Fibroblast of pulmonary artery (primary cell): ENCODE measurements at places on chromosomes 3 and 15.

- DNase-seq = no peak
Observed at GRCh38 chr3:187022403-187023029, 92.2 kb downstream of the ST6GAL1 start.

DNA sequence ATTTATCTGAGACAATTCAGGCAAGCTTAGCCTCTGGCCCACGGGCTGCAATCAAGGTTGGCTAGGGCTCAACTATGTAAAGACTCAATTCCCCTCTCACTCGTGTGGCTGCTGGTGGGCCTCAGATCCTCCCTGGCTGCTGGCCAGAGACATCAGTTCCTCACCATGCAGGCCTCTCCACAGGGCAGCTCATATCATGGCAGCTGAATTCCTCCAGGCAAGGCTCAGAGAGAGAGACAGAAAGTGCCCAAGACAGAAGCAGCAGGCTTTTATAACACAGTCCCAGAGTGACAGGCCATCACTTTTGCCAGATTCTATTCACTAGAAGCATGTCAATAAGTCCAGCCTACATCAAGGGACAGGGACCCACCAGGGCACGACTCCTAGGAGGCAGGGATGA, 63.2 kb downstream of the XXYLT1 start:
- peak; percentile 52 for DNase-seq

DNA sequence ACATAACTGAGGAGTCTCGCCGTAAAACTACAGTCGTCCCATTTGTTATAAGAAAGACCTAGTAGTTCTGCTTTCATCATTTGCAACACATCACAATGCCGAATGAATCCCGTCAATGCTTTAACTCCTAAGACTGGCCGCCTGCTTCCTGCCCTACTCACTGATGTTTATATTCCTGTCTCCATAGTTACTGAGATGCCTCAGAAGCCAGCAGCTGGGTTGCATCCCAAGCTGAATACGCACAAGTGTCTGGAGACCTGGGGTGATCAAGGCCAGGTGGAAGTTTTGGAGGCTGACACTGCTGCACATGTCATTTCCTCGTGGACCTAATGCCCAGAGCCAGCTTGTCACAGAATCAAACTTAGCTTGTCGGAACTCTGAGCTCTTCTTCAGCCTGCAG, 95.2 kb upstream of the UBE2E1 start:
- peak; percentile 96 for DNase-seq

GRCh38 chr15:65862682-65863081, 6.6 kb upstream of the RAB11A start:
- DNase-seq = peak; percentile 74

- no peak for DNase-seq
Observed at GRCh38 chr15:26298659-26299170, 435.6 kb upstream of the ATP10A start.

- no peak for DNase-seq
Observed at GRCh38 chr3:43221076-43221475, 65.3 kb upstream of the SNRK start.

DNA sequence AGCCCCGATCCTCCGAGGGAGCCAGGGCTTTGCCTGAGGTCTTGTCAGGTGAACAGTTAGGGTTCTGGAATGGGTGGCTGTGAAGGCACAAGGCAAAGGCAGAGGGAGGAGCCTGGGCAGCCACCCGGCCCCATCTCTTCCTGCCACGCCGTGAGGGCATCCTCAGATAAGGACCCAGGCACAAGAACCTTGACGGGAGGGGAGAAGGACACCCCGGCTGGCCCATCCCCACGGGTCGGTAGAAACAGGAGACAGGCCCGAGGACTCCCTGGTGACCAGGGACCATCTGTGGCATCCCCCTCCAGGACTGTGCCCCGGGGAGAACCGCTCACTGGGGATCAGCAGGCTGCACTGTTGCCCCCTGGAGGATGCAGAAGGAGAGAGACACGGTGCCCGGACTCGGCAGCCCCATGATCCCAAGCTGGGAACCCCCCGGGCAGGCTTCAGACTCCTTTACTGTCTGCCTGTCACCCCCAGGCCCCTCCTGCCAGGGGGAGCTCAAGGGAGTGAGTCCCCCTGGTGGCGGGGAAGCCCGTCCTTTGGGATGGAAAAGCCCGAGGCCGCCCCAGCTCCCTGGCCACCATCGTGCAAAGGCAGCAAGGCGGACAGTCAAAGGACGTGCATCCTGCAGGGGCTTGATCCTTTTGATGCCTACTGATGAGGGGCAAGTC, 12.3 kb upstream of the PCSK6 start:
- DNase-seq = peak; percentile 33

DNA sequence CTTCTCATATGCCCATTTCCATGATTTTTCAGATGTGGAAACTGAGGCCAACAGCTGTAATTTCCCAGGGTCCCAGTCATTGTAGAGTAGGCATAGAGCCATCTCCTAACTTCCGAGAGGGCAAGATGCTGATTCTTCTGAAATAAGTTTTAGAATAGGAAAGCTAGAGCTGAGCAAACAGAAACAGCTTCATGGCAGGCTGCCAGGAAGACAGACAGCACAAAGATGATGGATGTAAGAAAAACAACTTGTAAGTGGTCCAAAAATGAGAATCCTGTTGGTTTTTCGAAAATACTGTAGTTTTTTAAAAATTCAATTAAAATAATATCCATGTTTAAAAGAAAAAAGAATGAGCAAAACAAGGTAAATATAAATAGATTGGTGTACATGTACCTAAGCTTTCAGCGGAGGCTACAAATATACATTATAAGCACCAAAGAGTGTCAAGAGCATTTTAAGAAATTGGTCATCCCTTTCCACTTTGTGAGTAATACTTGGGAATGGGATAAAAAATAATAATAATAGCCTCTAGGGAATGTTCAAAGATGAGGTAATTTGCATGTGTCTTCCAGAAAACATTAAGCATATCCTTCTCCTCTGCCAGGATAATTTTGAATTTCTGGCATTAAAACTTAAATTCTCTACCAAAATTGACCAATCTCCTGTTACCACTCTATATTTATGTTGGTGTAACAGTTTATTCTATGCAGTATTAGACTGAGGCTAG, 406.6 kb downstream of the MECOM start:
- no peak for DNase-seq

GRCh38 chr15:35505809-35506208, 40.2 kb downstream of the DPH6 start:
- DNase-seq = no peak

DNA sequence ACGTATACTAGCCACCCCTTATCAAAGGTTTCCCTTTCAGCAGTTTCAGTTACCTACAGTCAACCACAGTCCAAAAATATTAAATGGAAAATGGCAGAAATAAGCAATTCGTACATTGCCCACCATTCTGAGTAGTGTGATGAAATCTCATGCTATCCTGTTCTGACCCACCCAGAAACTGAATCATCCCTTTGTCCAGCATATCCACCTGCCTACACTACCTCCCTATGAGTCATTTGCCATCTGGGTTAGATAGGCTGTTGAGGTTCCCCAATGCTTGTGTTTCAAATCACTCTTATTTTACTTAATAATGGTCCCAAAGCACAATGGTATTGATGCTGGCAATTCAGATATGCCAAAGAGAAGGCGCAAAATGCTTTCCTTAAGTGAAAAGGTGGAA, 15.3 kb upstream of the PHC3 start:
- DNase-seq = no peak

DNA sequence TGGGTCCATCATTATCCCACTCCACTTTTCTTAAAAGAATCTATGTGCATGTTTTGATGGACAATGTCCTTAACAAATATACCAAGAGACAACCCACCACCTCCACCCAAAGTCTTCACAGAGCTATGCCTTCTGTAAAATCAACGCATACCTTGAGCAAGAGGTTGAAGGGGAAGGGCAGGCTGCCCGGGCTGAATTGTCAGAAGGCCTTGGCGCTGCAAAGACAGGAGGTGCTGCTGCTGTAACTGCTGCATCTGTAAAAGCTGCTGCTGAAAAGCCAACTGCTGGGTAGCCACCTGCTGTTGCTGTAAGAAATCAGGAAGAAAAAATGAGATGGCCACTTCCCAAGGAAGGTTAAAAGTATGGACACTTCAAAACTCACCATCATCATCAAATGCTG, 536.7 kb downstream of the FOXP1 start:
- DNase-seq = no peak

DNA sequence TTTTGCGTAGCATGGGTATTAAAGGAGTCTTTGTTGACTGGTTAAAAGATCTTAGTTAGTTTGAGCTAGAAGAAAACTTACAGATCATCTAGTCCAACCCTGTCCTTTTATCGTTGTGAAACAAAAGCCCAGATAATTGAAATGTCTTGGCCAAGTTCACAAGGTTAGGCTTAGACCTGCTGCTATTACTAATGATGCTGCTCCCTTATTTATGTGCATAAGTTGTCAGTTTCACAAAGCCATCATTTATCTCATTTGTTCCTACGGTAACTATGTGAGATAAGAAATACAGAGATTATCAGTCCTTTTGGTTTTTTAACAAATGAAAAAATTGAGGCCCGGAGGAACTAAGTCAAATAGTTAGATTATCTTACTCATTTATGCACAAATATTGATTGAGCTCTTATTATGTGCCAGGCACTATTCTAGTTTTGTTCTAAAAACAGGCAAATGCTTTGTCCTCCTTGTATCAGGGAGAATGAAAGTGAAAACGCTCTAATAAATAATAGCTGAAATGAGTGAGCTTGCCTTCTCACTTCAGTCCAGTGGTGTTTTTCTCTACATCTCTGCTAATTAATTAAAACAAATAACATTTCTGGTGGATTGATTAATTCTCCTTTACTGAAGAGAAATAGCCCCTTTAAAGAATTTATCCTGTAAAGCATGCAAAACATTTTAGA, 49.1 kb upstream of the TPRG1 start:
- DNase-seq = no peak

GRCh38 chr3:27224197-27224596, 145.0 kb downstream of the NEK10 start:
- DNase-seq = peak; percentile 15

DNA sequence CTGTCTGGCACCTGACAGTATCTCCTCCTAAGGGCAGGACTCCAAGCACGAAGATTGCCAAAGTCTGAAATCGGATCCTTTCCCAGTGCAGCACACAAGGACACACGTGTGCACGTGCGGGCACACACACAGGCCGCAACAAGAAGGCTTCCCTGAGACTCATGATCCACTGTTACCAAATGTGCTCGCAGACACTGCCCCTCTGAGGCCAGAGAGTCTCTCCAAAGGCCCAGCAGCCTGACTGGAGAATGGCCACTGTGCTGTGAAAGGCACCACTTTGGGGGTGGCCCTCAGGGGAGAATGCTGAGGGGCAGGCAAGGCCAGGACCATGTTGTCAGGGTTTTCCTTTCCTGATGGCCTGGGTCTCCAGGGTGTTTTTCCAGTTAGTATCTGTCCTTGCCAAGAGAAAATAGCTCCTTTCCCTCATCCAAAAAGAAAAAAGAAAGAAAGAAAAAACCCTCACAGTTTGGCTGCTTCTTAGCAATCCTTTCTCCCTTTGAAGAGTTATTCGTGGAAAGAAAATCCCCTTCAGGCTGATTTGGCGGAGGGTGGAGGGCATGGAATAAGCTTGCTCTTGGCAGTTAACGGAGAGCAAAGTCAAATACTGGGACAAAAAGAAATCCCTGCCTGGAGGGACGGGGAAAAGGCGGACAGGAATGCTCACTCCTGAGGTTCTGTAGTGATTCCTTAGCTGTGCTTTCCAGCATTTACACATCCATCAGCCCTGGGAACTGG, 112.2 kb upstream of the ETV5 start:
- DNase-seq = no peak

DNA sequence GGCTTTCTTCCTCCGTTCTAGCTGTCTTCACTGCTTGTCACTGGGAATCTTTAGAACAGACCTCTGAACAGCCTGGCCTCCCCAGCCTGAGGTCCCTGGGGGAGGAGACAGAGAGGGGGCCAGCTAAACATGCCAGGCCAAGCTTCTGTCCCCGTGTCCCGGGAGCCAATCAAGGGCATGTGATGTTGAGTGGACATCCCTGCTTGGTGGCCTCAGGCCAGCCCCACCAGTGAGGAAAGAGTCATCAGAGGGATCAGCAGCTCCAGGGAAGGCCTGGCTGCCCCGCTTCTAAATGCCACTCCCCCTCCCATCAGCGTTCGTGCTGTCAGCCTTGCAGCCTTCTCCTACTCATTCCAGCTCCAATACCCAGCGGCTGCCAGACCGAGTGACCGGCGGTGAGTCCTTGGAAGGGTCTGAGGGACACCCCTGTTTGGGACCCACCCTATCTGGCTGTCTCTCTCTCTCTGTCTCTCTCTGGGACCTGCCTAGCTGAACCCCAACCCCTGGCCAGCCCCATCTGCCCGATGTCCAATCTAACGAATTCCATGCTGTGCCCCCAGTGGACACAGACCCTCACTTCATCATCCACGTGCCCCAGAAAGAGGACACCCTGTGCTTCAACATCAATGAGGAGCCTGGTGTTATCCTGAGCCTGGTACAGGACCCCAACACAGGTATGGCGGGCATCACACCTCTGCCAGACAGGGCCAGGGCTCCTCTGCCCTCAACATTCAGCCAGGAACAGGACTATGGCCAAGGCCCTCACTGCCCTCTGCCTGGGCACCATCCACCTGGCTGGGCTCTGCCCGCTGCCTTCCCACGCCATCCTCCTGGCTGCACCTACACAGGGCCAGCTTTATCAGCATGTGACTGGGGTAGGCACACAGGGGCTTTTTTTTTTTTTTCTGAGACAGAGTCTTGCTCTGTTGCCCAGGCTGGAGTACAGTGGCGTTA, 6.6 kb upstream of the ITIH3 start:
- DNase-seq = no peak

DNA sequence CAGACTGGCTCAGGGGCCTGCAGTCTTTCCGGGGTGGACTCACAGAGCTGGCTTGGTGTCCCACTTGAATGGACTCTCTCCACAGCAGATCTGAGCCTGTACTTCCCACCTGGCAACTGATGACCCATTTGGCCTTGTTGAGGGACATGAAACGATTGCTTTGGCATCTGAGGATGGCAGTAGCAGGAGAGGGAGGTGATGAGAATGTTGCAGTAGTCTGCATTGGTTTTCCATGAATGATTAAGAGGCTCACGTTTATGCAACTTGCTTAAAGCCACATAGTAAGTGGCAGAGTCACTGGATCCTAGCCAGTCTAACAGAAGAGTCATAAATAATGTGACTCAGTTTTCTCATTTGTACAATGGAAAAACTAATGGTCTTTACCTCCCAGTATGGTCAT, 21.9 kb downstream of the IL20RB start:
- DNase-seq = peak; percentile 18

DNA sequence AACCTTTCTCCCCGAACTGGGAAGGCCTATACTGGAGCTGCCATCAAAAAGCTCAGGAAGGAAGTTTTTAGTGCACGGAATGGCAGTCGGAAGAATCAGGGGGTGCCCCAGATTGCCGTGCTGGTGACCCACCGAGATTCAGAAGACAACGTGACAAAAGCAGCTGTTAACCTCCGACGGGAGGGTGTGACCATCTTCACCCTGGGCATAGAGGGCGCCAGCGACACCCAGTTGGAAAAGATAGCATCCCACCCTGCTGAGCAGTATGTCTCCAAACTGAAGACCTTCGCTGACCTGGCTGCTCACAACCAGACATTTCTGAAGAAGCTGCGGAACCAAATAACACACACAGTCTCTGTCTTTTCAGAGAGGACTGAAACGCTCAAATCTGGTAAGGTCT, 48.2 kb downstream of the COL6A6 start:
- no peak for DNase-seq

- no peak for DNase-seq
Observed at GRCh38 chr15:67887776-67888175, 47.9 kb upstream of the RNU6-1 start.

GRCh38 chr3:126381966-126382365, 12.7 kb upstream of the CFAP100 start:
- DNase-seq = no peak

- DNase-seq = no peak
Observed at GRCh38 chr15:41876007-41876406, 17.8 kb downstream of the SPTBN5 start.
